Right atrium auricular region (tissue), 2 donors: ENCODE measurements at places on chromosomes 12 and 14.

GRCh38 chr14:99860219-99860618, 67.0 kb downstream of the EML1 start:
- no peak for DNase-seq
- H3K27ac ChIP-seq, result no peak overlapping the region
- no peak overlapping the region for H3K4me3 ChIP-seq

- H3K4me3 ChIP-seq, result no peak overlapping the region
- DNase-seq, result no peak
- H3K4me1 ChIP-seq, result peaks cover 67% of the 10 kb centered on the region
- no peaks in the 10 kb centered on the region for H3K27me3 ChIP-seq
Measured at GRCh38 chr14:93101181-93101580, 14.5 kb downstream of the ITPK1 start.

DNA sequence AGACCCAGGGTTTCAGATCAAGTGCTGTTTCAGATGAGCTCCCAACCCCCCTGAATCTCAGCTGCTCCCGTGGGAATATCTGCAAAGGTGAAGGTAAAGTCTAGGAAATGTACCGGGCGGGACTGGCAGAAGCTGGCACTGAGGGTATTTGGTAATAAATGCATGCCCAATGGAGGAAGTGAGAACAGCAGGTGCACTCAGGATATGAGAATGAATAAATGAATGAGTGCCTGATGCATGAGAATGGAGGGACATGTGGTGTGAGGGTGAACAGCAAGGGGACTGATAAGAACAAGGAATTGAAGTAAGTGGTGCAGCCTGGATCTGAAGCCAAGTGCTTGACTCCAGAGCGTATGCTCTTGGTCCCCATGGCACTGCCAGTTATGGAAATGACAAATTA, 11.6 kb downstream of the RAPGEF3 start:
- no peak overlapping the region for H3K4me3 ChIP-seq
- no peaks in the 10 kb centered on the region for H3K27me3 ChIP-seq
- no peak for DNase-seq
- H3K27ac ChIP-seq, result no peak overlapping the region
- H3K36me3 ChIP-seq, result peaks cover 9% of the 10 kb centered on the region
- no peaks in the 10 kb centered on the region for H3K4me1 ChIP-seq

GRCh38 chr12:92378682-92379479, 233.2 kb upstream of the BTG1 start:
- H3K36me3 ChIP-seq, result no peaks in the 10 kb centered on the region
- H3K27me3 ChIP-seq, result no peaks in the 10 kb centered on the region
- peaks cover 5% of the 10 kb centered on the region for H3K4me1 ChIP-seq
- DNase-seq, result no peak

GRCh38 chr12:23855813-23856212, 93.7 kb downstream of the SOX5 start:
- DNase-seq, result no peak
- no peaks in the 10 kb centered on the region for H3K4me1 ChIP-seq
- no peak overlapping the region for H3K4me3 ChIP-seq
- no peaks in the 10 kb centered on the region for H3K27me3 ChIP-seq

- H3K4me1 ChIP-seq, result peaks cover 25% of the 10 kb centered on the region
- H3K4me3 ChIP-seq, result no peak overlapping the region
- no peak overlapping the region for H3K27ac ChIP-seq
- DNase-seq, result no peak
- no peaks in the 10 kb centered on the region for H3K36me3 ChIP-seq
Measured at GRCh38 chr12:104631867-104632266, 175.1 kb downstream of the CHST11 start.

DNA sequence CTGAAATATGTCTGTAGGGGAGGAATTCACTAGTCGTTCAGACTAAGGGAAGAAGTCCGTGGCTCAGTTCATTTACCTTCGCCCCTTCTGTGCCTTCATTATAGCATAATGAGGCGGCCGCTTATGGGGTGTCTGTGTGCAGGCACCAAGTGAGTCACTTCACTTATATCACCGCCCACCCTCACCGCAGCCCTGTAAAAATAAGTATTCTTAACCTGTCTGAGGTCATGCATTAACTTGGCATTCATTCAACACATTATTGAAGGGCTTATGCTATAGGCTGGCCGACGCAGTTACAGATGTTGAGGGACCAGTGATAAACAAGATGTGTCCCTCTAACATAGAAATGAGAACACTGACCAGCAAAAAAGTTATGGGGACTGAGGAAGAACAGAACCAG, 47.7 kb upstream of the PTCSC3 start:
- H3K4me3 ChIP-seq, result no peak overlapping the region
- DNase-seq, result no peak
- no peaks in the 10 kb centered on the region for H3K4me1 ChIP-seq
- H3K27me3 ChIP-seq, result no peaks in the 10 kb centered on the region
- H3K36me3 ChIP-seq, result no peaks in the 10 kb centered on the region

GRCh38 chr12:27824126-27824842, 44.2 kb upstream of the MANSC4 start:
- H3K4me1 ChIP-seq, result no peaks in the 10 kb centered on the region
- no peak for DNase-seq
- H3K36me3 ChIP-seq, result no peaks in the 10 kb centered on the region

GRCh38 chr14:88017535-88017934, 12.6 kb downstream of the GPR65 start:
- no peak overlapping the region for H3K27ac ChIP-seq
- no peak overlapping the region for H3K4me3 ChIP-seq
- H3K36me3 ChIP-seq, result no peaks in the 10 kb centered on the region
- DNase-seq, result no peak

DNA sequence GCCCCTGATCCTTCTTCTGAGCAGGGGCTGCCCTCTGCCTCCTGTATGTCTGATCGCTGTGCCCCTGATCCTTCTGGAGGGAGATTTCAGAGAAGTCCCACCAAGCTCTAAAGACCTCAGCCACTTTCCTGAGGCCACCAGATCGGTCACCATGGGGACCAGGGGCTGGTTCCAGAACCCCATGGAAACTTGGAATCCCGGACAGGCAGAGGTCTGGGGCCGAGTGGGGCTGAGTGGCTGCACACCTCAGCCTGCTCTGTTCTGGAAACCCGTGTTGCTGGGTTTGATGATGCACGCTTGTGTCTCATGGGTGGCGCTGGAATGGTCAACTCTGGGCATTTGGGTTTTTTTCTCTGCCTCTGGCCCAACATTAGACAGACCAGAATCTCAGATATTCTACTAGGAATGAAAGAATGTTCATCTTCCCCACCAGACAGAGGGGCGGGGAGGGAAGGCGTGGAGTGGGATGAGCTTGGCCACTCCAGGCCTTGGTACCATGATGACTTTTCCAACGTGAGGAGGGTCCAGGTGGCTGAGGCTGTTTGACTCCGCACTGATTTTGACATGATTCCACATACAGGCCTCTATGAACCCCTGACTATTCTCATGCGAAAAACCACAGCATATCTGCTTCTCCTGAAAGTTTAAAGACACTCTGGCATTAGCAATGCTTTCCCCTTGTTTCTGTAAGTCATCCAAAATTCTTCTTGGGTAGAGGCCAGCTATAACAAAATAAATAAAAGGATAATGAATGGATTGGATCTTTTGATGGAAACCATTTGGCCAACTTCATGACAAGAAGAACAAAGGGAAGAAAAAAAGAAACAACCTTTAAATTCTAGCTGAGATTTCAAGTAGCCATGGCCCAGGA, 114.5 kb downstream of the ADGRD1 start:
- H3K4me1 ChIP-seq, result no peaks in the 10 kb centered on the region
- peaks cover 14% of the 10 kb centered on the region for H3K36me3 ChIP-seq
- DNase-seq, result no peak
- H3K27ac ChIP-seq, result no peak overlapping the region
- no peak overlapping the region for H3K4me3 ChIP-seq
